ENCODE measurements at places on chromosomes 12 and 14.

DNA sequence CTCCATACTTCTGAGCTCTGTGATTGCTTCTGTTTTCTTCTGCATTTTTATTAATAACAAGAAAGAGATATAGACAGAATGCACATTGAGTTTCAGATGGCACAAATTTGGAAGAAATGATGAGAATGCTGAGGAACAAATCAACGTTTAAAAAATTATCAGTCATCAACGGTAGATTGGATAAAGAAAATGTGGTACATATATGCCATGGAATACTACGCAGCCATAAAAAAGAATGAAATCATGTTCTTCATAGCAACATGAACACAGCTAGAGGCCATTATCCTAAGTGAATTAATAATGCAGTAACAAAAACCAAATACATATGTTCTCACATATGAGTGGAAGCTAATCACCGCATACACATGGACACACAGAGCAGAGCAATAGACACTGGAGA is 81.8 kb downstream of the DUSP6 start:
- no peak for DNase-seq

GRCh38 chr14:60355768-60356167 is 106.7 kb downstream of the PPM1A start:
- no peak for DNase-seq

- DNase-seq: no peak
Observed at GRCh38 chr12:96456265-96456974, 33.0 kb upstream of the CFAP54 start.

DNA sequence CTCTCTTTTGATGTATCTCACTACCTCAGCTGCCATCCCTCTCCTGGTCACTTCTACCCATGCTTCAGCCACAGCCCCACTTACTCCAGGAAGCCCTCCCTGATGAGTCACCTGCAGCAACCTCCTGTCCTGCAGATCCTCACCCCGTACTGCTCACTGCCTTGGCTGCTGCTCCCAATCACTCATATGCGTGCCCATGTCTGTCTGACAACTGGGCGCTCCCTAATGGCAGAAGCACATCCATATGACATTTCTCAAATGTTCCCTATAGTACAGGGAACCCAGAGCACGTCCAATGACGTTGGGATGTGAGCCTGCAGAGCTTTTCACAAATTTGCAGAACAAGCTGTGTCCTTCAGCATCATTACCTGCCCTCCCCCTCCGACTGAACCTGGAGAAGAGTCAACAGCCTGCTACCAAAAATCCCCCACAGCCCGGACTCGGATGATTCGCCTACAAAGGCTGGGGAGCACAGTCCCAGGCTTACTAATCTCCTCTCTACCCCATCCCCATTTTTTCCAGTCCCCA is 90.0 kb downstream of the SINHCAF start:
- DNase-seq: no peak

- no peak for DNase-seq
Observed at GRCh38 chr12:121797937-121798786, 4.7 kb upstream of the RHOF start.

DNA sequence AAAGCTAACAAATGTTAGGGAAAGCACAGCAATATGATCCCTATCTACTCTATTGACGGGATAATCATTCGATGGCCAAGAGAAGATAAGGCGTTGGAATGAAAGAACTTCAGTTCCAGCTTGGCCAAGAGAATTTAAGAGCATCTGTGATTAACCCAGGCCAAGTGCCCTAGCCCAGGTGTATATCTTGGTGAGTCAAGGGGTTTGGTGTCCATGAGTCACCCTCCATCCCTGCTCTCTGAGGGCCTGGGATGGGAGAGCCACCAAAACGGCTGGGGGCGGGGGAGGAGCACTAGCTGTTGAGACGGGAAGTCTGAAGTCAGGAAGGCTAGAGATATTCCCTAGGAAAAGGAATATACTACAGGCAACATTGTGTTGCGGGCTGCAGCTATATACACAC is 13.0 kb downstream of the TBPL2 start:
- no peak for DNase-seq

GRCh38 chr12:108399514-108399913 is 60.4 kb upstream of the CMKLR1 start:
- no peak for DNase-seq

- peak; percentile 89 for DNase-seq
Observed at GRCh38 chr12:118103601-118104382, at the start of gene VSIG10. Gene VSIG10 (minus strand): TSS chr12:118104011. CDS start chr12:118103671, 340 bp downstream.

GRCh38 chr14:91376547-91377477 is 40.8 kb downstream of the CCDC88C start:
- DNase-seq: no peak

GRCh38 chr12:99898645-99899044 is 86.1 kb downstream of the ANKS1B start:
- DNase-seq: no peak

GRCh38 chr12:24821691-24822090 is 127.2 kb downstream of the BCAT1 start:
- DNase-seq: no peak

DNA sequence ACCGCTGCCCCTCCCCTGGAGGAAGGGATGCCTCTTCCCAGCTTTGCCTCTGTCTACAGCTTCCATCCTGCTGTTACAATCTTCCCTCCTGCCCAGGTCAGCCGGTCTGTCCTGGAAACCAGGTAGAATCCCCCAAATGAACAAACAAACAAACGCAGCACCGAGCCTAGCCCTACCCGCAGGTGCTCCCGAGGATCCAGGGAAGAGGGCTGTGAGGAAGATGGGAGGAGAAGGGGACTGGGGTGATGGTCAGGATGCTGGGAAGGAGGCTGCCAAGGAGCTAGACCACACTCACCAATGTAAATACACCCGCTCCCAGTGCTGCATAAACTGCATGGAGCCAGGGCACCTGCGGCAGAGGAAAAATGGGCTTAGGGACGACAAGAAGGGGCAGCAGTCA is 16.6 kb downstream of the FAIM2 start:
- no peak for DNase-seq

DNA sequence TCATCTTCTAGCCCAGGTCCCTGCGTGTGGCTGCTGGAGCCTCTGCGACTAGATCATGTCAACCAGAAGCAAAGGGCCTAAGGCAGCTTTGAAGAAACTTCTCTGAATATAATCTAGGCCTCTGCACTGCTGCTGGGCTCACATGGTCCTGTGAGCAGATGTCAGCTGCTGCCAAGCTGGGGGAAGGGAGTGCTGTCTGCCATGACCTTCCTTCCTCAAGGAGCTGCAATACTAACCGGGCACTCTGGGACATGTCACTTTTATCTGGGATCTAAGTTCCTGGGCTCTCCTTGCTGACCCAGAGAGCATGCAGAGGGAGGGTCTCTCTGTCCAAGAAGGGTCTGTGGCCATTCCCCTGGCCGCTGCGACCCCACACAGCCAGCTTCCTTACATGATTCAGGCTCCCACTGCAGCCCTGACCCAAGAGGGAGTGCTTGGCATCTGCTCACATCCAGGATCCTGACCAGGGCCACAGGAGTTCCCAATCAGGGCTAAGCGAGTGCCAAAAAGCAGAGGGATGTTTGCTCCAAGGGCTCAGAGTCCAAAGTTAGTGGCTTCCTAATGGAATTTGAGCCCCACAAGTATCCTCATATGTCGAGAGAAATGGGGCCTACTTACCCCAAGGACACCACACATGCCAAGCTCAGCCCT is 74.0 kb downstream of the PLEKHG3 start:
- DNase-seq: no peak

DNA sequence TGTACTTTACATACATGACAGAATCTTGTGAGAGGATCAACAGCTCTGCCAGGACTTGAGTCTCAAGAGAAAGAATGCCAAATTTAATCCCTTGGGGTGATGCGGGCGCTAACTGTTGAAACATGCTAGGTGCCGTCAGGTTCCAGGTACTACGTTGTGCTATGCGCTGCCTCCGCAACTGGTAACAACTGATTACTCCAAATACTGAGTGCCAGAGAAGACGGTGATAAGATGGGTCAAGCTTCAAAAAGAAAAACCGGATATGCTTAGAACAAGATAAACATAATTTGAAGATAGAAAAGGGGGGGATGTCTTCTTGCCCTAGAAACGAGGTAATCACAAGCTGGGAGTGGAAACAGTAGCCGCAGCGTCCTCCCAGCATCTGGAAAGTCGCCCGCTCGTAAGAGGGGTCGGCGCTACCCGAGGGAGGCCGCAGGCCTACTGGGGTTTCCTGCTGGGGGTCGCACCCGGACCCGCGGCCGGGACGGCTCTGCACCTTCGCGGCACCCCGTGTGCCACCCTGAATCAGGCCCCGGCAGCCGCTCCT is 678 bp downstream of the ZBTB25 start:
- DNase-seq: no peak

DNA sequence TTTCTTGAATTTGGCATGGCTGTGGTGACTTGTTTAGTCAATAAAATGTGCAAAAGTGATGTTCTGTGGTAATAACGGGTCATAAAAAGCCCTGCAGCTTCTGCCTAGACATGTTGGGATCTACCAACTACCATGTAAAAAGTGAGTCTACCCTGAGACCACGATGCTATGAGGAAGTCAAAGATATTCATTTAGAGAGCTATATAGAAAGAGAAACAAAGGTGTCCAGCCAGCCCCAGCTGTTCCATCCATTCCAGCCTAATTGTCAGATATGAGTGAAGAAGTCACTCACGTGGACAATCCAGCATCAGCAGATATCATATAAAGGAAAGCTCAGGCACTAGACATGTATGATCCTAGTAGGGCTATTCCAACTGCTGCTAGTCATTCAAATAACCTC is 117.2 kb upstream of the SSTR1 start:
- no peak for DNase-seq

GRCh38 chr14:51224551-51224950 is 15.5 kb upstream of the TMX1 start:
- no peak for DNase-seq

DNA sequence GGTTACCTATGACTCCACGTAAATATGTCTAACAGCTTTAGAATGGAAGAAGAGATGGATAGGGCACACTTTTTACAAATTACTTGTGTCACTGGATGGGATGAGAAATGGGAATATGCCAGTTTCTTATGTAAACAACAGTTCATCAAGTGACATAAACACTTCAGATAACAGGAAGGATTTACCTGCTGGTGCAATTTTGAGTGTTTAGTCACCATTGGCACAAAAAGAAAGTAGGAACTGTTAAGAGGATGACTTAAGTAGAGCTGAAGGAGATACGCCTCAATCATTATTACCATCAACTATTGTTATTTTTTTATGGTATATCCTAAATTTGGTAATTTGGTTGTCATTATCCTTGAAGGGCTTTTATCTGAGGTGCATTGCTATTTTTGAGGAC is 83.2 kb downstream of the RMST start:
- no peak for DNase-seq

DNA sequence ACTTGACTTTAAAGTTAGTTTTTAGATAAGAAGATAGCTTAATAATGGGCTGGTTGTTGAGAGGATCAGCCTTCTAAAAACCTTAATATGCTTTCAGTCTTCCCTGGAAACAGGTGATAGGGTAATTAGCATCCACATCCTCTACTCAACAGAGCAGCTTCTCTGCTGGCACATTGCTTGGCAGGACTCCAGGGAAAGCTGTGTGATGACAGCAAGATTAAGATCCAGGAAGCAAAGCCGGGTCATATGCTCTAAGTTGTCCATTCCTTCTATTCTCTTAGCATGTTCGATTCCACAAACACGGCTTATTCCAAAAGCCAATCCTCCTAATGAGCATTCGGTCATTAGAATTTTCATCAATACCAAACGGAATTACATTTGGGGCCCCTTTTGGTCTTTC is 87.0 kb downstream of the HMGA2 start:
- no peak for DNase-seq

GRCh38 chr14:20328705-20329104 is 4.4 kb downstream of the CCNB1IP1 start:
- no peak for DNase-seq

DNA sequence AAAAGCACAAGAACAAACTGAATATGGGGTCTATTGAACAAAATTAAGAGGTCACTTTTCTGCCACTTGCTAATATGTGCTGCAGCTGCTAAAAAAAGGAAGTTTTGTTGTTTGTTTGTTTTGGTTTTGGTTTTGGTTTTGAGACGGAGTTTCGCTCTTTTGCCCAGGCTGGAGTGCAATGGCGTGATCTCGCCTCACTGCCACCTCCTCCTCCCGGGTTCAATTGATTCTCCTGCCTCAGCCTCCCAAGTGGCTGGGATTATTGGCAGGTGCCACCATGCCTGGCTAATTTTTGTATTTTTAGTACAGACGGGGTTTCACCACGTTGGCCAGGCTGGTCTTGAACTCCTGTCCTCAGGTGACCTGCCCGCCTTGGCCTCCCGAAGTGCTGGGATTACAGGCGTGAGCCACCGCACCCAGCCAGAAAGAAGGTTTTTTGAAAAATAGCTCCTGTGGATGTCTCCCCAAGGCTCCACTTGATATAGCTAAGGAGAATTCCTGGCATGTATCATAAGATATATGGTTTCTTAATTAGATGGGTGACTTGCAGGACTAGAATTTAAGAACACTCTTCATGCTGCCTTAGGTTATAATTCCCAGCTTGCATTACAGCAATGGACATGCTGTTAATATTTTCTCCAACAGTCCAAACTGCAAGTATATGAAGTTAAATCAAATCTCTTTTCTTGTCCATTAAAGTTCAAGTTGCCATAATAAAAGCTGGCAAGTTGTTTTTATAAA is 237.6 kb upstream of the AMIGO2 start:
- DNase-seq: no peak

DNA sequence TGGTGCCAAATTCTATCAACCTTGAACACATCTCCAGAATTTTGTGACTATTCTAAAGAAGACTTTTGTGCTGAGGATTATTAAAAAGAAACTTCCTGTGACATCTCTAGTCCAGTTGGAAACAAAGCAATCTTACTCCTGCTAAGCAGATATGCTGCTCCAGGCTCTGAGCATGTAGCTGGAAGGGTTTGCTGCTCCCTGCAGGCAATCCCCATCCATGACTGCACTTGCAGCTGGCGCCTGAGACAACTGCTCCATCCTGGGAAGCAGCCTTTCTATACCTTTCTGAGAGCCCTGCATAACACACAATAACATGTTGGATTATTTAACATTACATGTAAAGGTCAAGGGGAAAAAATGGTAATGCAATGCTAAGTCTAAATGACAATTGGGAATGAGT is 105.1 kb downstream of the NDUFA12 start:
- DNase-seq: no peak

DNA sequence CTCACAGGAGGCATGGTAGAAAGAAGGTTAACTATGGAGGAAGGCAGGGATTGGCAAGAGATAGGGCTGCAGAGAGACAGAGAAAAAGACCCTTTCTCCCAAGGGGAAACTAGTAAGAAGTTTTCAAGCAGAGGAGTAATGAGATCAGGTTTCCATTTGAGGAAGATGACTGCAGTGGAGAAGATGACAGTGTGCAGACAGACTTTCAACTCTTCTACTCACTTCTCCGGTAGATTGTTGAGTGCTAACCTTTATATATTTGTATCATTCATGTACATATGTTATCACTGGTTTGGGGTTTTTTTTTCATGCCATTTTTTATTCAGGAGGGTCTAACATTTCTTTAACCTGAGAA is 5.9 kb upstream of the B3GNT4 start:
- DNase-seq: no peak

DNA sequence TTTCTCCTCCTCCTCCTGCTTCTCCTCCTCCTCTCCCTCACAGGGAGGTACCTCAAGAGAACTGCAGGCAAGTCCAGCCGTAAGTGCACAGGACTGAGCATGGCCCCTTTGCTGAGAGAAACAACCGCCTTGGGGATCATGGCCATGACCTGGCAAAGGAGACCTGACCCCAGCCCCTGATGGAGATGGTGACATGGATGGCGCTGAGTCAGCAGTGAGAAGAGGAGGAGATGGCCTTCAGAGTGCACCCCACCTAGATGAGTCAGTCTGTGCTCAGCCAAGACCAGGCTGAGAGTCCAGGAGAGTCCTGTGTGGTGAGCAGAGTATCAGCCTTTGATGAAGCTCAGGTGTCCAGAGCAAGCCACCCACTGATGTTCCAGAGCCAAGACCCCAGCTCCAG is 36.4 kb downstream of the MEG3 start:
- no peak for DNase-seq

Measured in upper lobe of left lung (tissue), 6 donors.